ENCODE measurements at places on chromosomes 13 and 19.

DNA sequence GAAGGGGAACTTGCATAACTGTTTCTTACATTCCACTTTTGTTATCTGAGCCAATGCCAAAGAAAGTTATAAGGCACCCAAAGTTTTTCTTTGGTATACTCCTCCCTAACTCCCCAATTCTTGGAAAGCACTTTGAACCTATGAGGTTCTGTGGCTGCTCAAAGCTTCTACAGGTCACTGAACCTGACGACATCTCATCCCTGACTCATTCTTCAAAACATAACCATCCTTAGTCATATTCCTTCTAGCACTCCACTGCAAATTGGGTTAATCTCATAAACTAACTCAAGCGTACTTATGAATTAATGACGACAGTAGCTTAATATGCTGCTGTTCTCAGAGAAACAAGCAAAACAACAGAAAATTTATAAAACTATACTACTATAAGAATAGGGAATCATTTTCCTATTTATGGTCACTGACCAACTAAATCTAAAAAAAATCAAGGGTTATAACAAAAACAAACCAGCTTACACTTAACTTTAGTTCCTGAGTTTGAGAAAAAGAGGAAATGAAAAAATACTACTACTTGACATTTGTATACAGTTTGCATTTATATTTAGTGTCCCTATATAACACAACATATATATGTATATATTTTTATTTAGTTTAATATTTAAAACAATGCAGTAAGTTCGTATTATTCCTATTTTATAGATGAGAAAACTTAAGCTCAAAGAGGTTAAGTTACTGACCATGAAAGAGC, 69.1 kb downstream of the CAB39L start:
- no peak for DNase-seq

GRCh38 chr13:73981595-73981994, 152.6 kb downstream of the KLF12 start:
- no peak for DNase-seq

DNA sequence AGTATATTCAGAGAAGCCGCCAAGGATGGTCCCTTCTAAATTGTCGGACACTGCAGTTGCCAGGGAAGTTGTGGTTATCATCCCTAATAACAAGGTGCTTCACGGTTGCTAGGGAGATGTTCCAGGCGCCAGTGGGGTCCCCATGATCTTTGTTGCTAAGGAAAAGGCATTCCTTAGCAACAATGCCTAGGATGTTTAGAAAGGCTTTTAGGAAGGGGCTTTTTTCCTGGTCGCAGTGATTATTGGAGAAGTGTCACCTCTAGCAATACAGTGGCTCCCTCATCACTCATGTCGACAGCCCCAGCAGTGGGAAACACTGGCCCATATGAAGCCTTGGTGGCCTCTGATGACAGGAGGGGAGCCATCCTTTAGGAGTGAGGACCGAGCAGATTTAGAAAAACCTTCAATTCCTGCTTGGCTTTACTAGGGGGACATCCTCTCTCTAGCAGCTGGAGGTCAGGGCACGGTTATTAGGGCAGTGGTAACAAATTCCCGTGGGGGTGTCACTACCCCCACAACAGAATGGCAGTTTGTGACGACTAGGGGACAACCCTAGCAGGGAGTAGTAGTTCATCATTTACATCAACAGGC, 6.4 kb upstream of the TMC4 start:
- no peak for DNase-seq

DNA sequence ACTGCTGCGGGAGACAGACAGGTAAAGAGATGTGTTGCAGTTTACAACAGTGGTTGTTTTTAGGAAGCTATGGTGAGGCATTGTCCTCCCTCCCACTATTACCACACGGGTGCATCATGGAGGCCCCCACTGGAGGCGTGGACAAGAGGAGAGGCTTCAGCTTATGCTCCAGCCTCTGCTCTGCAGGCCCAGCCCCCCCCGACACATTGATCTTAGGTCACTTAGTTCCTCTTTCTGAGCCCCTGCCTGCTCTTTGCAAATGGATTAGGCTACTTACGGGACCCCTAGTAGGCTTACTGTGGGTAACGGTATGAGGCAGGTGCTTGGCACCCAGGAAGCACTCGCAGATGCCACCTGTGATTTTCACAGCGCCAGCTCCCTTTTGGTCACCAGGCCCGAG, 123.9 kb downstream of the SLC7A1 start:
- no peak for DNase-seq

DNA sequence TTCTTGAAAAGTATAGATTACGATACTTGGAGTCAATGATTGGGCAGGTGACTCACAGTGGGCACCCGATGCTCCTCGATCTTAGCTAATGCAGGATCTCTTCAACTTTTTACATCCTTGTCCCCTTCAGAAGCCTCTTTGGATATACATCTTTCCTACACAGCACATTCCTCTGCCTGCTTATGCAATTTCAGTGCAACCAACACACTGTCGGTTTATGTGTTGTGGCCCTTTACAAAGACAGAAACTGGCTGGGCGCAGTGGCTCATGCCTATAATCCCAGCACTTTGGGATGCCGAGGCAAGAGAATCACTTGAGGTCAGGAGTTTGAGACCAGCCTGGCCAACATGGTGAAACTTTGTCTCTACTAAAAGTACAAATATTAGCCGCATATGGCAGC, 2.6 kb downstream of the GPR42 start:
- DNase-seq = no peak

DNA sequence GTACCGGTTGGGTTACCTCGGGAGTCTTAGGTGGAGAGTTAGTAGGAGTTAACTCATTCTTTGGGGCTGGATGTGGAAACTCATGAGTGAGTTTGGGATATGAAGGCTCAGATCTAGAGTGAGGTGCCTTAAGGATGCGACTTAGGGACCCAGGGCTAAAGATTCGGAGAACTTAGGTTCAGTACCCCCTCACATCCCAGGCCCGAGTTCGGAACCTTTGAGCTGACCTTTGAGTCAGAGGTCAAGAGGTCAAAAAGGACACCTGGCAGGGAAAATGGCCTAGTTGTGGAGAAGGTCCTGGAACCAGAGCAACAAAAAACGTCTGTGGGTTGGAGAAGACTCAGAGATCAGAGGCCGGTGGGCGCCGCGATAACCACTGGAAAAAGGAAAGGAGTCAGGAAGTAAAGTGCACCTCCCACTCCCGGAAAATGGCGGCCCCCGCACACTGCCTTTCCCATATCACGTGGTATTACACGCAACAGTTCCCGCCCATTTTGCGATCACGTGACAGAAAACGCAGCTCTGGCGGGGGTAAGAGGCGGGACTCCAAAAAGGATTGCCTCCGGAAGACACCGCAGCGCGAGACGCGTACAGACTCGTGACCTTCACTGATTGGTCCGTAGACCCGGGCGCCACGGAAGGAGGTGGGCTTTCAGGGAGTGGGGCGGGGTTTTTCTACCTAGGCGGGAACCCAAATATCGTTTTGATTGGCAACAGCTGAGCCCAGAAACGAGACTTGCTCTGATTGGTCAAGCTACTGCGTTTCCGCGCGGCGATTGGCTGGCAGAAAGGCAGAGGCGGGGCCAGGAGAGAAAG, at the start of gene ACTMAP:
Gene ACTMAP, minus strand, starts transcription at position 420 of the 816 bp plus-strand sequence. CDS start 674 bp downstream, outside the sequence.
- peak; percentile 100 for DNase-seq

DNA sequence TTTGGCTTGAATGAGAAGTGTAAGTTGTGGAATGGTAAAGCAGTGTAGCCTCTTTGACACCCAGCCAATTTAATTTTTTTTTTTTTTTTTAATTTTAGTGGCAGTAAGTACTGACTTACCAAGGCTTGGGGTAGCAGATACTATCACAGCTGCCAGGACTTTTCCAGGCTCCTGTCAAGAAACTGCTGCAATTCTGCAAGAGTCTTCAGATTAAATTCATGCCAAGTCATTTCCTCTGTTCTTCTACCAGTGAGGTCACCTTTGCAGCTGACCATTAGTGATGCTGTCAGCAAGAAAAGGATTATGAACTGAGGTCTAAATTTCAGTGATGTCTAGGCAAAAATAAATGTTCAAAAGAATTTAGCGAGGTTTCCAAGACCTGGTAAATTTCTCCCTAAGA, 91.2 kb downstream of the GGACT start:
- no peak for DNase-seq

DNA sequence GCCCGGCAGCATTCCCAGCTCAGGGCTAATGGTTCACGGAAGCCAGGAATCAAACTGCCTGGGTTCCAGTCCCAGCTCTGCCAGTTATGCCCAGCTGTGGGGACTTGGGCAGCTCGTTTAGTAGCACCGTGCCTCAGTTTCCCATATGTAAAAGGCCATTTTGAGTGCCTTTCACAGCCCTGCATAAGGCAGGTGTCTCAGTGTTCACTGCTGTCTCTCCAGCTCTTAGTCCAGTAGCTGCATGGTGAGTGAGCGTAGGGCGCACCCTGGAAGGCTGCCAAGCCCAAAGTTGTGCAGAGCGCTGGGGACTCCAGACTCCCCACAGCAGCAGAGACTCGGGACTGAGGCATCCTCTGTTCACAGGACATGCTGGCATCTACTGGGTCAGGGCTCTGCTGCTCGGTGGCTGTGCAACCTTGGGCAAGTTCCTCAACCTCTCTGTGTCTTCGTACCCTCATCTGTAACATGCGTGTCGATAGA, 5.5 kb downstream of the RPL28 start:
- no peak for DNase-seq

DNA sequence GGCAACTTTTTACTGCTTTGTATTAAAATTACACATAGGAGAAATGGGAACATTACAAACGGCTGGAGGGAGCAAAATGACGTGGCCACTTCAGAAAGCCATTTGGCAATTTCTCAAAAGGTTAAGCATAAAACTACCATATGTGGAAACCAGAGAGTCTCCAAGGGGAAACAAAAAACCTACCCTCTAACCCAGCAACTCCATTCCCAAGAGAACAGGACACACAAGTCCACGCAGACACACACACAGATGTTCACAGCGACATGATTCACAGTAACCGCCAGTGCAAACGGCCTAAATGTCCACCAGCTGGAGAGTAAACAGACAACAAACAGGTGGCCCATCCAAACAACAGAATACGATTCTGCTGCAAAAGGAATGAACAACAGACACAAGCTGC, 37.2 kb downstream of the STK24 start:
- no peak for DNase-seq

- DNase-seq = no peak
Measured at GRCh38 chr13:77583581-77583980, 48.1 kb downstream of the SCEL start.

DNA sequence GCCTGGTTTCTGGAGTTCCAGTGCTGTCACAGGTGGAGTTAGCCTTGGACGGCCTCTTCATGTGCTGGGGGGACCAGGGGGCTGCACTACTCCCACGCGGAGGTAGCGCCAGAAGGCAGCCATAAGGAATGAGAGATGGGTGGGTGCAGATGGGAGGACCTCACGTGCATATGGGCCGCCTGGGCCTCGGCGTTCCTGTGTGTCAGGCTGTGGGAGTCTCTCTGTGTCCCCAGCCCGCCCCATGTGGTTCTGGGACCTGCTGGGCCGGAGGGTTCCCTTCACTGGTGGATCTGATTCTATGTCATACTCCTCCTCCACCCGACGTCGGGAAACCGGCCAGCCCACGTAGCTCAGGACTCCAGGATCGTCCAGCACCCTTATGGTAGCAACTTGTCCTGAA, 149.0 kb upstream of the SOX1 start:
- DNase-seq = no peak

DNA sequence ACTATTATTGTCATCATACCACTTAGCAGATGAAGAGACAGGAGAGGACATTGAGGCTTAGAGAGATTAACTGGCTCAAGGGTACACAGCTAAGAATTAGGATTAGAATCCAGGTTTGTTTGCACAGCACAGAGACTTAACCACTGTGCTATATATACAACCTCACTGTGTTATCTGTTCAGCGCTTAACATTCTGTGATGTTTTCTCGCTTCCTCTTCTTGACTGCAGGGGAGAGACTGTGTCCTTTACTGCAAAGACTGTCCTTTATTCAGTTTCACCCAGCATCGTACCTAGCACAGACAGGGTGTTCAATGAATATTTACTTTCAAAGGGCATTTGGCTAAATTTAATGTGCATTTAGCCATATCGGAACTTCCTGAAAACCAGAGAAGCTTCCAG, 54.9 kb upstream of the PCDH8 start:
- no peak for DNase-seq

DNA sequence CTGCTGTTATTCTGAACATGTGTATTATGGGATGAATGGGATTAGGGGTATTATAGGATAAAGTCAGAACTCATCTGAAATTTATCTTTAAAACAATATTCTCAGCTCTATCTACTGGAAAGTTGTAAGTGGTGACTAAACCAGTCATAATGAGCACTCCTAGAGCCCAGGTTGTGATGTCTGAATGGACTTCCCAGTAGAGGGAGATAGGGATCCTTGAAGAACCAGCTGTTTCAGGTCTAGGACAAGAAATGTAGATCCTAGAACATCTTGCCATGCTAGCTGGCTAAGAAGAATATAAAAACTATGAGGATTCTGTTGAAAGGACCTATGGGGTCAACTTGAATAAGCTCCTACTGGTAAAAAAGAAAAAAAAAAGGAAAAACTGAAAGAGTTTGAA, 310.8 kb downstream of the SLC7A1 start:
- no peak for DNase-seq

GRCh38 chr13:30895773-30896172, 10.3 kb upstream of the MEDAG start:
- DNase-seq = no peak

DNA sequence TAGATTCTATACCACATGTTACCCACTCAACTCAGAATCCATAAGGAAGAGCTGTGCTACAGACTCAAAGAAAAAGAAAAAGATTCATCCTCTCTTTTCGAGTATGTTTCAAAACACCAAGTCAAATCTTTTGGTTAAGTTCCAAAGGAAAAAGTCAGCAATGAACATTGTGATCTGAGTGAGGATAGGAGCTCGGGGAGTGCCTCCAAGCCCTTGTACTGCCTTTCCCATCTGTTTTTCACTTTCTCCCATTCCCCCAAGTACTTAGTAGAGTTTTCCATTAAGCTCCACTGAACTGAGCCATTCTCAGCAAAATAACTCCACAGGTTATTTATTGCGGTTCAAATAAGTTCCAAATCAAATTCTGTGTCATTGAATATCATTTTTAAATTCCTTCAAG, 47.7 kb upstream of the MAB21L1 start:
- DNase-seq = no peak

- no peak for DNase-seq
Measured at GRCh38 chr19:31504221-31504620, 155.0 kb upstream of the TSHZ3 start.

- DNase-seq = no peak
Measured at GRCh38 chr19:50181121-50181520, 18.0 kb upstream of the IZUMO2 start.

GRCh38 chr13:77544758-77545338, 9.3 kb downstream of the SCEL start:
- DNase-seq = no peak

- peak; percentile 55 for DNase-seq
Measured at GRCh38 chr13:102779436-102780159, 6.0 kb upstream of the TEX30 start.

- no peak for DNase-seq
Measured at GRCh38 chr13:20442798-20443381, 82.8 kb downstream of the CRYL1 start.

GRCh38 chr19:47350630-47351029, 1.5 kb downstream of the DHX34 start:
- DNase-seq = no peak

- peak; percentile 46 for DNase-seq
Measured at GRCh38 chr19:11581740-11582139, 4.3 kb upstream of the ACP5 start.
